ENCODE measurements at places on chromosomes 5 and 9.

- DNase-seq = peak; percentile 45
Observed at GRCh38 chr5:64505769-64506566, at the start of gene RGS7BP. RGS7BP (plus strand) TSS chr5:64506015; CDS start chr5:64506625, 610 bp downstream.

DNA sequence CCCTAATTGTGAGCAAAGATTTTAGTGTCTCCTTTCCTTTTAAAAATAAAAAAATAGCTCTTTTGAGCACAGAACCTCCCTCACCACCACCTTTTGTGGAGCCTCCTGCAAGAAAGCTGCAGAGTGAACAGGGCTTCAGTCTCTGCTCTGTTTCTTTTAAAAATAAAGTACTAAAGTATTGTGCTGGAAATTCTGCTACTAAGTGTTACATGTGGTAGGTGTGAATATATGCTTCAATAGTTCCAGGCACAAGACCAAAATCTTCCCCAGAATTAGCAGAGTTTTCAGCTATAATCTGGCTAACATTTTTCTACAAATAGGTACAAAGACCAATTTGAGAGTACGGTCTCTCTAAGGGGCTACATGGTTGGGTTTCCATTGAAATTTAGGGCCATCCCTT, 40.3 kb upstream of the NFIB start:
- DNase-seq = no peak

DNA sequence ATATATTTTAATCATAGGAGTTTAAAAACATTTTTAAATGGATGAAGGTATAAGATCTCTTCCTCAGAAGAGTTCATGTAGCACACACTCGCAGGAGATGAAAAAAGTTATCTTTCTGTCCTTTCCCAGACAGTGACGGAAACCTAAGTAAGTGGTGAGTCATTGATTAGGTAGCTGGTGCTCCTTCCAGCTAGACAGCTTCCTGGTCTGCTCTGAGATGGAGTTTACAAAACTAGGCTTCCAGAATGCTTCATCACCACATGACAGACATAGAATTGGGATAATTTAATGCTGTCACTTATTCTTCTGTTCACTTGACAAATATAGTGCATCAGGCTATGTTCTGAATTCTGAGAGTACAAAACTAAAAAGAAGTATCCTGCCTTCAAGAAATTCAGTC, 2393.0 kb upstream of the C9orf72 start:
- DNase-seq = no peak

DNA sequence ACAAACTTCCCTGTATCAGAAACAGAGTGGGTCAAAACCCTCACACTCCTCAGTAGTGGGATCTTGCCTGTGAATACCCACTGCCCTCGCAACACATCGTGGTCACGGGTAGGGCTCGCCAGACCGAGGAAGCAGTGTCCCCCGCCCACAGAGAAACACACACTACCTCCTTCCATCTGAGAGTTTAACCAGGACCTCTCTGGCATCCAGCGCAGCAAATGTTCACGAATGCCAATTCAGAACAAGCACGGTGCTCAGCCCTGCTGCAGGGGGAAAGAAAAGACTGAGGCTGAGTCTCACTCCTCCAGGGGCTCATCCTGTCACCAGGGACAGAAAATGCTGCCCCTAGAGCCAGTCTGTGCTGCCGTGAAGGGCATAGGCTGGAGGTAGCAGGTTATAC, 42.5 kb upstream of the SYNPO start:
- DNase-seq = no peak

GRCh38 chr5:151108566-151108965, 27.7 kb upstream of the TNIP1 start:
- DNase-seq = no peak

DNA sequence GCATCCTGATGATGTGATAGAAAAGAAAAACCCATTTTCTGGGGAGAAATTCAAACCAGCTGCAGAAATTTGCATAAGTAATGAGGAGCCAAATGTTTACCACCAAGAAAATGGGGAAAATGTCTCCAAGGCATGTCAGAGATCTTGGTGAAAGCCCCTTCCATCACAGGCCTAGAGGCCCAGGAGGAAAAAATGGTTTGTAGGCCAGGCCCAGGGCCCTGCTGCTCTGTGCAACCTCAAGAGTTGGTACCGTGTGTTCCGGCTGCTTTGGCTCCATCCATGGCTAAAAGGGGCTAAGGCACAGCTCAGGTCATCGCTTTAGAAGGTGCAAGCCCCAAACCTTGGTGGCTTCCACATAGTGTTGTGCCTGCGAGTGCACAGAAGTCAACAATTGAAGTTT, 543.1 kb downstream of the ZNF608 start:
- no peak for DNase-seq

- no peak for DNase-seq
Observed at GRCh38 chr5:139470821-139471300, at the start of gene SMIM33. SMIM33 (plus strand) TSS chr5:139471004; CDS start chr5:139471122, 118 bp downstream.

DNA sequence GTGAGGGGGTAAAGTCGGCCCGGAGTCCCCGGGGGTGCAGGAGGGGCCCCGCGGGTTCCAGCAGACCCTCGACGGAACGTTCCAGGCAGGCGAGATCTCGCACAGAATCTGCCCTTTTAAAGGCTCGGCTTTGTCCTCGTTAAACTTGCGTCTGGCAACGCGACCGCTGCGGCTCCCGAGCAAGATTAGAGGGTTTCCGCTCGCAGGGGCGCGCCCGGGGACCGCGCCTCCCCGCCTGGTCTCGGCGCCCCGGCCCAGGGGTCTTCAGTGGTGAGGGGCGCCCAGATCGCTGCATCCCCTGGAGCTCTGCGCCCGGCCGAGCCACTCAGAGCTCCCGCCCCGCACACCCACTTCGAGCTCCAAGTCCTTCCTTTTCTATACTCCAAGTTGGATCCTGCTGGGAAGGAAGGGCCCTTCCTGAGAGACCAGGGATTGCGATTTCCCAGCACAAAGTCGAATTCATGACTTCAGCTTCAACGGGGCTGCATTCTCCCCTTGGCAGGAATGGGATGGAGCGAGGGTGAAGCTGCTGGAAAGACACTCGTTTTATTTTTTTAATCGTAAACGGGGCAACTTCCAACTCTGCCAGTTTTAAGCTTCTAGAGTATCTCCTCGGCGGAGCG, 11.3 kb downstream of the PROP1 start:
- no peak for DNase-seq

DNA sequence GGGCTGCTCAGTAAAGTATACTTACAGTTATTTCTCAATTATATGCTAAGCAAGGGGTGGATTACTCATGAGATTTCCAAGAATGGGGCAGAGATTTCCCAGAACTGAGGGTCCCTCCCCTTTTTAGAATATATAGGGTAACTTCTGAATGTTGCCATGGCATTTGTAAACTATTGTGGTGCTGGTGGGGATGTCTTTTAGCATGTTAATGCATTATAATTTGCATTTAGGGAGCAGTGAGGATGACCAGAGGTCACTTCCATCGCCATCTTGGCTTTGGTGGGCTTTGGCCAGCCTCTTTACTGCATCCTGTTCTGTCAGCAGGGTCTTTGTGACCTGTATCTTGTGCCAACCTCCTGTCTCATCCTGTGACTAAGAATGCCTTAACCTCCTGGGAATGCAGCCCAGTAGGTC, 35.5 kb downstream of the TTC1 start:
- no peak for DNase-seq

- DNase-seq = no peak
Observed at GRCh38 chr5:139271201-139272027, 22.1 kb upstream of the MATR3 start.

DNA sequence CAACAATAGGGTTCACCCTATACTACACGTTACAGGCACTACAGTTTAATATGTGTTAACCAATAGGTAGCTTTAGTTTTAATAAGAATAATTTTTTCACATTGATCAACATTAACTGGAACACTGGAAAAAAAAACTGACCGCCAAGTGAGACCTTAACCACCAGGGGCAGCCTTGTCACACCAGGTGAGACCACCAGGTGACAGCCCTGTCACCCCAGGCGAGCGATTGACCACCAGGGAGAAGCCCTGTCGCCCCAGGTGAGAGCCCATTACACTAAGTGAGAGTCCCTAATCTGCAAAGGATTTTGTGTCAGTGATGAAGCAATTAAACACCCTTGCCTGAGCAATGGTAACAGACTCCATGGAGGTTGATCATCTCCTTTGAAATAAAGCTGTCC, 75.4 kb upstream of the SYK start:
- DNase-seq = no peak

GRCh38 chr5:170681013-170681433, 102.5 kb upstream of the GABRP start:
- DNase-seq = no peak

DNA sequence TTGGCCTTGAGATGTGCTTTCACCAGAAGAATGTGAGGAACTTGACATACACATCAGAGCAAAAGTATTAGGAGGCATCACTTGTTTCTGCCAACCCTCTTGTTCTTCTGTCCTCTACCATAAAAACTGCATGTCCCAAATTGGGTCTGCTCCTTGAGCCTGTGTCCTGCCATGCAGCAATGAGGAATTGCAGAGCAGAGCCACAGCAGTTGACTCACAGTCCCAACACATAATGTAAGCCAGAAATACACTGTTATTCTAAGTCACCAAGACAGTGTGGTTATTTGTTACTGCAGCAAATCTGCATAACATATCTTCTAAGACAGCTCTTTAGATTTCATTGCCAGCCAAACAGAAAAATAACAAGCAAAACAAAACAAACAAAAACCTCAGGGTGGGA, 598.2 kb downstream of the PRELID2 start:
- no peak for DNase-seq

GRCh38 chr9:135885100-135885853, 22.1 kb downstream of the CAMSAP1 start:
- DNase-seq = no peak

DNA sequence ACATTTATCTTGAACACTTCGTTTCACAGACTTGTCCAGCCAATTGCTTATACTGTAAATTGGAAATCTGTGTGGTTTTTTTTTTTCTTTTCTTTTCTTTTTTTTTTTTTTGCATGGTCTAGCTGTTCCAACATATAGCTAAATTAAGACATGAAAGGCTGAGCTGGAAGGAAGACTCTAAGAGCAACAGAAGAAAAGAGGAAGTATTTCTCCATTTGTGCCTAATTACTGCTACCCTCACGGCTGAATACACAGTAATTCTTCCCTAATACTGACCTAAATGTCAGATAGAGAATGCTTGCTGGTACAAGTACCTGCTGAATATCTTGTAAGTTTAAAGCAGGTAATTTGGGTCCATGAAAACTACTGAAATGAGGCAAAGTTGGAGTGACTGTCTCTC, 11.0 kb upstream of the HAPLN1 start:
- DNase-seq = no peak

GRCh38 chr9:81427870-81428269, 261.5 kb downstream of the TLE1 start:
- peak; percentile 9 for DNase-seq

GRCh38 chr9:76107482-76107881, 217.0 kb downstream of the PCSK5 start:
- no peak for DNase-seq

- no peak for DNase-seq
Observed at GRCh38 chr9:99866398-99866797, 40.1 kb upstream of the STX17 start.

GRCh38 chr5:108655750-108656450, 91.8 kb upstream of the FER start:
- peak; percentile 12 for DNase-seq

DNA sequence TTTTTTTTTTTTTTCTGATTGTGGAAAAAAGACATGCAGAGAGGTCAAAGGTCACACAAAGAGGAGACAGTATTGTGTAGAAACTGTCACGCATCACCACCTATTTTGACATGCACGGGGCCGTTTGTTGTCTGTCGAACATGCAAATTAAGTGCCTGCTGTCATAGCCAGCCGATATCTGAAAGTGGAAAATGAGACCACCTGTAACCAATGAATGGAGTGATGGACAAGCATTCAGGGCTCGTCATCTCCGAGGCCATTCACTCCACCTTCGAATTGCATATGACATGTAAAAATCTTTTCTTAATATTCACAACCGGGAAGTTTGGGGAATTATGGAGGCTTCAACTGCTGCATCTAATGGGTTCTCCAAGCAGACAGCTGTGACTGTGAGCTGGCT, 512.2 kb upstream of the ADAMTS16 start:
- no peak for DNase-seq

DNA sequence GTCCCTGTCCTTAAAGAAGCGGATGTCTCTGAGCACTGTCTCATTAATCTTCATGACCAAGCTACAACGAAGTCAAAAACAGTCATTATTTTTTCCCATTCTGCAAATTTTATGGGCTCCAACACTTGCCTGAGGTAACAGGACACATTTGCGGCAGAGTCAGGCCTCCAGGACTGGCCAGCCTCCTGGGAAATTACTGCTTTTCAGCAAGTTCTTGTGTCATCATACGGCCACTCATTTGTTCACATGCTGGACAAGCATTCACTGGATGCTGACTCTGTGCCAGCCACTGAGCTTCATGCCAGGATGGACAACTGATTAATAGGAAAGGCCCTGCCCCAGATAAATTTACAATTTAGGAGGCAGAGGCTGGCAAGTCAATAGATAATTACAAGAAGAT, 305.7 kb downstream of the ACTL7B start:
- no peak for DNase-seq

- DNase-seq = no peak
Observed at GRCh38 chr5:69206528-69207190, 17.3 kb downstream of the CENPH start.

- DNase-seq = no peak
Observed at GRCh38 chr9:82489201-82489821, 500.7 kb downstream of the SPATA31D1 start.

GRCh38 chr5:168404365-168404764, 81.9 kb upstream of the RARS1 start:
- no peak for DNase-seq

GRCh38 chr5:140239939-140240700, 62.8 kb downstream of the PFDN1 start:
- no peak for DNase-seq

- no peak for DNase-seq
Observed at GRCh38 chr5:98570010-98570409, 203.5 kb upstream of the RGMB start.

GRCh38 chr5:107820429-107820828, 149.7 kb upstream of the EFNA5 start:
- no peak for DNase-seq

- DNase-seq = no peak
Observed at GRCh38 chr9:97527626-97528528, 26.4 kb downstream of the TMOD1 start.

DNA sequence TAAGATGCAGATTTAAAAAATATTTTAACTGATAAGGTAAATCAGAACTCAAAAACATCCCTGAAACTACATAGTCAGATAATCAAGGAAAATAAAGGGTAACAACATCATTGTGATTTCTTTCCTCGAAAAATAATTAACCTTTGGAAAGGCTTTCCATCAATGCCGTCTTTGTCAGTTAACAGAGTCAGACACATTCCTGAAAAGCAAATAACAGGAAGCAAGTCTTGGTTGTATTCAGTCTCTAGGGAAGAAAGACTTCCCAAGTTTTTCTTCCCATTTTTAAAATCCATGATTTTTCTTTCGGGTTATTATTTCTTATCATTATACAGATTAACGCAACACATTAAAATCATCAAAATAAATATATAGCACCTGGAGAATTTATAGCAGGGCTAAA, 256.4 kb upstream of the CDH6 start:
- no peak for DNase-seq

DNA sequence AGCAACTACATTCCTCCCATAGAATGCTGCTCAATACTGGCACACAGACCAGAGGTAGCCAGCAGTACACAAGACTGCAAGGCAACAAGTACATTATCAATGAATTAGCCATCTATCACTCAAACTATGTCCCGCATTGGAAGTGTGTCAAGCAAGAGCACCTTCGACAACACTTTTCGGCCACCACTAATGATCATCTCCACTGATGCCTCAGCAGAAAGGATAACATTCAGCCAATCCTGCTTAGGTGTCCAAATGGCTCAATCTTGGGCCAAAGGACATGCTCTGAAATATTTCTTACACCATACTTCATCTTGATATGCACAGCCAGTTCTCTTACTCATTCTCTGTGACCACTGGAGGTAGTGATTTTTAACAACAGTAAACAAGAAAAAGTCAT, 25.0 kb downstream of the SKP1 start:
- DNase-seq = no peak
